ENCODE measurements at places on chromosomes 2 and 18.

GRCh38 chr2:151238527-151239487 is 22.9 kb downstream of the RBM43 start:
- no peak for DNase-seq

GRCh38 chr2:9749546-9750223 is 93.6 kb upstream of the TAF1B start:
- no peak for DNase-seq

DNA sequence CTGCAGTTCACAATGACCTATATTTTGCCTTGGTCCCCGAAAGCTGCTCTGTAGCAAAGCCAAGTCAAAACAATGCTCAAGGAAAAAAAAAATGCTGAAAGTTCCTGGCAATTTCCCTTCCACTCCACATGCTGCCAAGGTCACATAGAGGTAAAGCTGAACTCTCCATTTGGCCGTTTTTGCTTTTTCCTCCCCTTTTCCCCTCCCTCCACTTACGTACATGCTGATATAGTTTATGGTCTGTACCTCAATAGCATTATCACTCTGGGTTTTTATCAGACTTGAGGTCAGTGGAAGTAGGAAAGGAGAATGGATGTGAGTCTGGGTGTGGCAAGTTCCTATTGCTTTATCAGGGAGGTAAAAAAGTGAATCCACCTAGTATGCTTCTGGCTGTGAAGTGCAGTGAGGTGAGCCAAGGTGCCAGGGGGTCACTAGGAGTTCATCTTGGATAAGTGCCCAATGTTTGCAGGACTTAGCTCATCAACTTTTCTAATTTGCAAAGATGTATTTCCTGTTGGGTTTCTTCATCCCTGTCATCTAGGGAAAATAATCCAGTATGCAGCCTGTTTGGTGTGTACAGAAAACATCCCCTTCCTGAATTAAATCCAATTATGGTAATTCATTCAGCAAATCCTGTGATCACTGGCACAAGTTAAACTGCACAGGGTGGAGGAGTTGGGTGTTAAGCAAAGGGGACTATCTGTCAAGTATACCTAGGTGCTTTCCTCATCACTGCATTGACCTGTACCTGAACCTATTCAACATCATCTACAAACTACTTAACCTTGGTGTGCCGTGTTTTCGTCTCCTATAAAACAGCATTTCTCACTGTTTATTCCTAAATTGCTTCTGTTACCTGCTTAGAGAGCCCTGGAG is 124.3 kb upstream of the CYP26B1 start:
- no peak for DNase-seq

DNA sequence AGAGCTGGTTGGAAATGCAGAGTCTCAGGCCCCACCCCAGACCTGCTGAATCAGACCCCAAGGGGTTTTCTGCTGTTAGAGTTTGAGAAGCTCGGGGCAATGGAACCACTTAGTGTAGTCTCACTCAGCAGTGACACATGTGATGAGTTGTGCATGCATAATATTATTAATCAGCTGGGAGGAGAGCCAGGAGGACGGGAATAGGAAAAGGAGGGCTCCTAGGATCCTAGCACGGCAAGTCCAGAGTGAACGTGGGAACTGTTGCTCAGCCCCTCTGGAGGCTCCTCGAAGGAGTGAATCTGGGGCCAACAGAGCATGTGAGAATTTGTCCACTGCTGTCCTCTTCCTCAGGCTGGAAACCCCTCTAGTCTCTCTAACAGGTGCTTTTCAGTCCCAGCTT is 87.1 kb downstream of the HS1BP3 start:
- no peak for DNase-seq

DNA sequence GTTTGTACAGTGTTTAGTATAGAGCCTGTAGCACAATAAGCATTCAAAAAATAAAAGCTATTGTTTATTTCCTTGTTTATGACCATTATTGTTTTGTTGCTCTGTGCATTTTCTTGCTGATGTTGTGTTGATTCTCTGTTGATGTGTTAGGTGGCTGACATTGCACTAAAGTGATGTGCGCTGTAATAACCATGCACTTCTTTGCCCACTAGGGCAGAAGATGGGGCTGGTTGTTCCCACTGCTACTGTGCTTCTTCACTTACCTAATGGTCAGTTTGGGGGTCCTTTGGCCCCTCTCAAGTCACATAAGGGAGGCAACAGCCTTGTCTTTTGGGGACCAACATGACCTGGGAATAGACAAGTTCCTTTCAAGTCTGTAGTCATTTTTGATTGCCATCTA is 6.0 kb downstream of the SCG2 start:
- DNase-seq = no peak

DNA sequence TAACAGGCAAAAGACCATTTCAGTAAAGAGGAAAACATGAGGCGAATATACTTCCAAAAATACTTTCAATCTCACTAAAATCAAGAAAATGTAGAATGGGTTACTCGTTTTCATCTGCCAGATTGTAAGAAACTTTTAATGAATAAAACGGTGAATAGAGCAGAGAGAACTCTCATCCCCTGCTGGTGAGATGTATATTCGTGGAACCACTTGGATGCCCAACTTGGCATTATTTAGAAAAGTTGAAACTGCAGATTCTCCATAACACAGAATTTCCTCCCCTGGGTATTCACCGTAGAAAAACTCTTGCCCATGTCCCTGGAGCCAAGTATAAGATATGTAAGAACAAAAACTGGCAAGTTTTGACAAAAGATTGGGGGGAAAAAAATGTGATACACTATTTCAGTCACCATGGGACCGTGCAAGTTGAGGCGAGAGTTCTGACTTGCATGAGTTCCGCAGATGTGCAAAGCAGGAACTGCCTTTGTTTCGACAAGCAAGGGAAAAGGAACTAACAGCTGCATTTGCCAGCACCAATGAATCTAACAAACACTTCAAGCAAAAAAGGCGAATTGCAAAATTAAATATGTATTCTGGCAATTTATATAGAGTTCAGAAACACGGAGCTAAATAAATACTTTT is 14.8 kb downstream of the TIMM21 start:
- no peak for DNase-seq

- no peak for DNase-seq
These were observed 83.0 kb downstream of the TGOLN2 start for GRCh38 chr2:85244828-85245227.

DNA sequence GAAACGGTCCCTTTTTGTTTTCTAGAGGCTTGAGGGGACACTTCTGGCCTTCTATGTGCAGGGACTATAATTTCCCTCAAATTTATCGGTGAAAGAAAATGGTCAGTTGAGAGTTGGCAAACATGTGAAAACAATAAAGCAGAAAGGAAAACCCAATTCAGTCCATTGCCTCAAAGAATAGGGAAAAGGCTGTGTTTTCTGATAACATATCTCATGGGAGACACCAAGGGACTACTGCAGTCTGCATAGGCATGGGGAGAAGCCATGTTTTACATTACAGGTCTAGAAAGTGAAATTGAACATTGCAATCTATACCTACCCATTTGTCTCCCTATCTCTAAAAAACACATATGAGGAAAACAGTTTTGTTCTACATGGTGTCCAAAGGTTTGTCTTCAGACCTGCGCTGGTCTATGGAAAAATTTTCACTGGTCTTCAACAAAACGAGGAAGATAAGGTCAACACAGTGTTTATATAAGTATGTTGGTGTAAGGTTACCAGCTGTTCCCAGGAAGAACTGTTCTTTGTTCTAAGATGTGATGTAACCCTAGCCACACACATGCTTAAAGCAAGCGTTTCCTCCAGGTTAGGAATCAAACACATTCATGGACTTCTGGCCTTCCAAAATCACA is 179.7 kb downstream of the MREG start:
- no peak for DNase-seq

DNA sequence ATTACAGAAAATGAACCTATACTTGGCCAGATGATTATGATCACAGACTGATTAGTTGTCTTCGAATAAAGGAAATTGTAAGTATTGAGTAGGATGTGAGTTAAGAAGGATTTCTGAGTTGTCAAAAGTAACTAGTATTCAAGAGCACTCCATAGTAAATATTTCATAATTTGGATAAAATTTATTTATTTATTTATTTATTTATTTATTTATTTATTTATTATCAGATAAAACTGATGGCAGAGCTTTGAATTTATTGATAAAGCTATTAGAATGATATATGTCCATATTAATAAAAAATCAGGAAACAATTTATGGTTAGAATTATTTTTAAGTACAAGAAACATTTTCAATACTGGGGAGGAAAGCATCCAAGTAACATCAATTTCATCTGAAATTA is 1634.1 kb downstream of the LRP1B start:
- no peak for DNase-seq

- DNase-seq = no peak
These were observed 6.0 kb downstream of the LINC00305 start for GRCh38 chr18:64142904-64143303.

DNA sequence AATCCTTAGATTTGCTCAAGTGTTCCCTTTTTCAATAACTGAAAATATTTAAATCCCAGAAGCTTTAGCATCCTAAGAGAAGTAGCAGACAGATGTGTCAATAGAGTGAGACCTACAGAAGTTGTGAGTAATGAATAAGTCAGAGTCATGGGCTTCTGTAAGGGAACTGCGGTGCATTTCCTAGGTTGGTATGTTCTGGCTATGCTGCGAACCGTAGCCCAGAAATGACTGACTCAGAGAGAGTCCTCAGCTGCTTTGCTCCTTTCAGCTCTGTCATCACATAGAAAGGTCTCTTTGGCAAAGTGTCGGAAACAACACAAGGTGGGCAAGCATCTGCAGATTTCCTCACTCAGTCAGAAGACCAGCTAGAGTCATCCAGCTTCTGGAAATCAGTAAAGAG is 297.1 kb downstream of the ARHGAP15 start:
- no peak for DNase-seq
